ENCODE measurements at places on chromosomes 7 and 10.

- H3K4me1 ChIP-seq: no peaks in the 10 kb centered on the region
- no peaks in the 10 kb centered on the region for H3K27me3 ChIP-seq
- H3K27ac ChIP-seq: no peak overlapping the region
These were observed 101.7 kb downstream of the MGMT start for GRCh38 chr10:129568583-129569344.

- H3K4me3 ChIP-seq: peak overlapping the region; percentile 45
- H3K4me1 ChIP-seq: peaks cover 10% of the 10 kb centered on the region
- peaks cover 38% of the 10 kb centered on the region for H3K27me3 ChIP-seq
- no peak for DNase-seq
- no peaks in the 10 kb centered on the region for H3K36me3 ChIP-seq
These were observed 569 bp downstream of the SLC26A5 start for GRCh38 chr7:103445228-103446048.

DNA sequence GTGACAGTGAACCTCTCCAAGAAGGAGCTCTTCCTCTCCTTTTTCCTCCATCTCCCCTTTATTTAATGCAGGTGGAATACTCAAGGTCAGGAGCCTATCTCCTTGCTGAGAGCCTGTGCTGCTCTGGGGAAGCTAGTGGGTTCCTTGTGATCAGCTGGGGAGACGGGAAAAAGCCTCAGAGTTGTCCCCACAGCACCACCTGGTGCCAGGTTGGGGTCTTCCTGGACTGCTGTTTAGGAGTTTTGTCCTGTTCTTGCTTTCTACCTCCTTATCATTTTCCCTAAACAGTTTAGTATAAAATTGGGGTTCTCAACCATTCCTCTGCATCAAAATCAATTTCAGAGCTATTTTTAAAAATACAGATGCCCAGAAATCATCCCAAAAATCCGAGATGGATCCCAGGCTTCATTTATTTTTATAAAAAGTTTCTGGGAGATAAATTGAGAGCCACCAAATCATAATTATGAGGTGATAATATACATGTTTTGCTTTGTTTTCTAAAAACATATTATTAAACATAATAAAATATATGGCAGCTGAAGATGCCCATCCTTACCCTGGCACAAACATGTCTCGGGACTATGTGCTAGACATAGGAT, 44.3 kb downstream of the MACC1 start:
- H3K4me1 ChIP-seq: no peaks in the 10 kb centered on the region
- H3K36me3 ChIP-seq: no peaks in the 10 kb centered on the region
- DNase-seq: peak; percentile 72
- H3K27ac ChIP-seq: no peak overlapping the region

- no peaks in the 10 kb centered on the region for H3K27me3 ChIP-seq
- H3K4me1 ChIP-seq: no peaks in the 10 kb centered on the region
- no peaks in the 10 kb centered on the region for H3K36me3 ChIP-seq
- no peak overlapping the region for H3K27ac ChIP-seq
- DNase-seq: peak; percentile 62
These were observed 43.9 kb downstream of the HIP1 start for GRCh38 chr7:75694638-75695399.

DNA sequence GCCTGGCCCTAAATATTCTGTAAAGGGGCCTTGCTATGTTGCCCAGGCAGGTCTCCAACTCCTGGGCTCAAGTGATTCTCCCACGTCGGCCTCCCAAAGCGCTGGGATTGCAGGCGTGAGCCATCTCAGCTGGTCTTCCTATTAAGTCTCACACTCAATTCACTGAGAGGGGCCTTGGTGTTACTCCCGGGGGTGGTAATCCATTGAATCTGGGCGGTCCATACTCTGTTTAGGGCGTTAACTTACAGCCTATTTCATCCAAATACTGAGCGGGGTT, 665 bp upstream of the SRRT start:
- DNase-seq: no peak
- H3K4me3 ChIP-seq: peak overlapping the region; percentile 88
- H3K27me3 ChIP-seq: no peaks in the 10 kb centered on the region
- peaks cover 42% of the 10 kb centered on the region for H3K4me1 ChIP-seq

DNA sequence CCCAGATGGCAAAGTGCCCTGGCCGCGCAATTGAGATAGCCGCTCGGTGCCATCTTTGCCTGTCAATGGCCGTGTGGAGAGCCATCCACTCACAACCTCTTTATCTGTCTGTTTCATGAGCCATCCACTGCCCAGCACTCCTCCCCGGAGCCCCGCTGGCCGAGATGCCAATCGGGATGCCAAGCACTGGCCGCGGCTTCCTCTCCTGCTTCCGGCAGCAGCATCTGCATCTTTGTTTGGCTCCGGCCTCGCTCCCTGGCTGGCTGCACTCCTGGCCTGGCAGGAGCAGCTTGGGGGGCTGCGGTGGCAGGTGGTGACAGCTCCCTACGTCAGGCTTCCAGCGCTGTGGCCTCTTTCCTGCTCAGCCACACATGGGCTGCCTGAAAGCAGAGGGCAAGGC, 231.7 kb downstream of the USP6NL start:
- H3K36me3 ChIP-seq: no peaks in the 10 kb centered on the region
- DNase-seq: no peak
- no peak overlapping the region for H3K4me3 ChIP-seq
- no peak overlapping the region for H3K27ac ChIP-seq
- H3K27me3 ChIP-seq: no peaks in the 10 kb centered on the region
- H3K4me1 ChIP-seq: no peaks in the 10 kb centered on the region

DNA sequence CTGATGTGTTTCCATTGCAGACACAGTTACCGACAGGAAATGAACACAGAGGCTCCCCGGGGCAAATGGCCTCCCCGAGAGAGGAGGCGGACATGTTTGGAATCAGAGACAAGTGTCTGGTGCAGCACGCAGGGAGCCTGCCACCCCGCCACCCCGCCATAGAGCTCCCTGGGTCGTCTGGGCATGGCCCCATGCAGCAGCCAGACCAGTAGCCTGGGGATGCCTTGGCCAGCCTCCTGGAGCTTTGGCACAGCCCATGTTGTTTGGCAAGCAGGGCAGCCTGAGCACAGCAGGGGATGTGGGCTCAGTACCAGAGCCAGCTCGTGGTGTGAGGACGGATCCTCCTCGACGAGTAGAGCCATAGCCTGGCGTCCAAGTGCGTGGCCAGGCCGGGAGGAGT, 80.8 kb downstream of the NKX6-2 start:
- H3K27ac ChIP-seq: no peak overlapping the region
- peaks cover 11% of the 10 kb centered on the region for H3K4me1 ChIP-seq
- peaks cover 36% of the 10 kb centered on the region for H3K36me3 ChIP-seq
- DNase-seq: no peak
- no peaks in the 10 kb centered on the region for H3K27me3 ChIP-seq
- H3K4me3 ChIP-seq: no peak overlapping the region

- no peaks in the 10 kb centered on the region for H3K4me1 ChIP-seq
- H3K36me3 ChIP-seq: peaks cover 67% of the 10 kb centered on the region
- no peak overlapping the region for H3K27ac ChIP-seq
- DNase-seq: no peak
These were observed 39.6 kb downstream of the CUL2 start for GRCh38 chr10:35050568-35050967.

GRCh38 chr7:66837007-66837406, 84.0 kb upstream of the TMEM248 start:
- H3K36me3 ChIP-seq: no peaks in the 10 kb centered on the region
- DNase-seq: no peak
- H3K27ac ChIP-seq: no peak overlapping the region
- no peaks in the 10 kb centered on the region for H3K27me3 ChIP-seq
- H3K4me3 ChIP-seq: no peak overlapping the region

DNA sequence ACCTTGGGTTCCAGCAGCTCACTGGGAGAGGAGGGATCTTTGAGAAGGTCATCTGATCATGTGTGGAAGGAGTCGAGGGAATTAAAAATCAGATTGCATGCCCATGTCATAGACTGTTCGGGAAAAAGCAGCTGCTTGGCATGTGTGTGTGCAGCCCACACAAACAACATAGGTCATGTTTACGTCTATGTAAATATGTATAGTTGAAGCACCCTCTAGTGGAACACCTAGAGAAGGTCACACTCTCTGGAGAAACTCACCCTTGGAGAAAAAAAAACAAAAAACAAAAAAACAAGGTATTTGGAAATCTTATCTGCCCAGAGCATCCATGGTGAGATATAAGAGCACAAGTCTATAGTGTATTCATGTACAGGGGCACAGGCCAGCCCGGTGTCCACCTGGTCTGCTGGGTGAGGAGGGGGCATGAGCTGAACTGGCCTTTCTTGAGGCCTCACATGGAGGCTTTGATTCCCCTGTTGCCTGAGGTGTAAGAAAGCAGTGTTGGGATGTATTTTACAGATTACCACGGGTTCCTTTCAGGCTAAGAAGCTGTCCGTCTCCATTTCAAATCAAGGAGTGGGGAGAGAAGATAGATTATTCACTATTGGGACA, 98.0 kb downstream of the NPY start:
- H3K4me3 ChIP-seq: no peak overlapping the region
- DNase-seq: no peak
- no peak overlapping the region for H3K27ac ChIP-seq
- H3K27me3 ChIP-seq: no peaks in the 10 kb centered on the region
- no peaks in the 10 kb centered on the region for H3K4me1 ChIP-seq
- H3K36me3 ChIP-seq: no peaks in the 10 kb centered on the region

DNA sequence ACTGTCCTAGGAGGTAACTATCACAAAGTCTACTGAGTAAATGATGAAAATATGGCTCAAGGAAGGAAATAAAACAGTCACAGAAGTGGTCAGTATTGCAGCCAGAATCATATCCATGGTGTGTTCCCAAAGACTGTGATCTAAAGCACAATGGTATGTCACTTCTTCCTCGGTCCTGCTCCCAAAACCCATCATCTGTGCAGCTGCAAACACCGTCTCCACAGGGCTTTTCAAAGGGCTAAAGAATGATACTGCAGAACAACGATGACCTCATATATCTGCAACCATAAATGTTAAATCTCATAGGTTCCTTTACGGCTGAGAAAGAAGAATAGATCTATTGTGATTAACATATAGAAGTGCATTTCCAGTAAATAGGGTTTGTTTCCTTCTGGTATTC, 465.0 kb downstream of the GRID1 start:
- no peak for DNase-seq
- no peak overlapping the region for H3K27ac ChIP-seq
- no peaks in the 10 kb centered on the region for H3K27me3 ChIP-seq
- no peaks in the 10 kb centered on the region for H3K36me3 ChIP-seq
- no peaks in the 10 kb centered on the region for H3K4me1 ChIP-seq

Measured in tibial artery (tissue), 4 donors.